ENCODE measurements at places on chromosomes 2 and 18.

GRCh38 chr2:186308347-186308746 is 177.7 kb upstream of the ZC3H15 start:
- DNase-seq = no peak

DNA sequence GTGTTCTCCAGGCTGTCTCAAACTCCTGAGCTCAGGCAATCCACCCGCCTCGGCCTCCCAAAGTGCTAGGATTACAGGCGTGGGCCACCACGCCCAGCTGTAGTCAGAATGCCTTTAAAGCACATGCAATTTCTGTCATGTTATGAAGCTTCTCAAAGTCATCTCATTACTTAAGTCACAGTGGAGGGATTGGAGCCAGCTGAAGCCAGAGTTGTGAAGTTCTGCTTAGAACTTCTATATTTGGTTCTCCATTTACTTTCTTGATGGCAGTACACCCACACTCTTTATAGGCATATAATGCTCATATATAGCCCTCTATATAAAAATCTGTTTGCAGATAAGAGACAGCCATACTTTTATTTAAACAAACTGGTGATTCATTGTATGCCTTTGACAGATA is 68.8 kb upstream of the CWC22 start:
- DNase-seq = no peak

GRCh38 chr2:72927619-72928550 is 10.6 kb downstream of the EMX1 start:
- no peak for DNase-seq

GRCh38 chr2:29834624-29835023 is 86.8 kb downstream of the ALK start:
- DNase-seq = no peak

DNA sequence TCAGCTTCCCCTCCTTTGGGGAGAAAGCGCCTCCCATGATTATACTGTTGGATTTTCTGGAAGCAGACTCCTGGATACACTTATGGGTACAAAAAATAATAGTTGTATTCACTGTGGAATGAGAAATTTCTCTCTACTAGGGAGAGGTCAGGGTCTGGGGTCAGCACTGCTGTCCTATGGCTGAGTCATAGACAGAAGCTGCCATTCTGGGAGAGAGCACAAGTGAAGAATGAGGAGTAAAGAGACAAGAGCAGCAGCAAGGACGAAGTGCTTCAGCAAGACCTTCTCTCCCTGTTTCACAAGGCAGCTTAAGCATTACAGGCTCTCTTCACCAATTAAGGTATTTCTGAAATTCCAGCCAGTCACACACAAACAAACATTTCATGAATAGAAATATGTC is 10.1 kb upstream of the UNC80 start:
- DNase-seq = no peak

DNA sequence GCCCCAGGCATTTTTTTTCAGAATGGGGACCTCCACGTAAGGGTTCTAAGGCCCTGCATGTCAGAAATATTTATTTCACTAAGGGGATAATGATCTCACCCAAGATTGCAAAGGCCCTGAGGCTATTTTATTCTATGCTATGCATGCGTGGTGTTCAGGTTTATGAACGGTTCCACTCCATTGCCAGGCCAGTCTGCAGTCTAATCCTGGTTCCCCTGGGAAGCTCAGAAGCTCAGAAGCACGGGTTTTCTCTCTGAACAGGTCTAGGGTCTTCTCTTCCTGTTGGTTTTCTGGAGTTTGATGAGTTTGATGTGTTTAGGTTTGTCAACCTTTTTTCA is 256.4 kb upstream of the PXDN start:
- DNase-seq = no peak
